EH (cell line): ENCODE measurements at places on chromosomes 13 and 19.

- DNase-seq: peak; percentile 72
Measured at GRCh38 chr13:43905435-43906031, 25.8 kb downstream of the LACC1 start.

GRCh38 chr13:84570831-84571230 is 688.6 kb upstream of the SLITRK1 start:
- no peak for DNase-seq

- DNase-seq: no peak
Measured at GRCh38 chr13:44853641-44854040, 135.6 kb downstream of the NUFIP1 start.

DNA sequence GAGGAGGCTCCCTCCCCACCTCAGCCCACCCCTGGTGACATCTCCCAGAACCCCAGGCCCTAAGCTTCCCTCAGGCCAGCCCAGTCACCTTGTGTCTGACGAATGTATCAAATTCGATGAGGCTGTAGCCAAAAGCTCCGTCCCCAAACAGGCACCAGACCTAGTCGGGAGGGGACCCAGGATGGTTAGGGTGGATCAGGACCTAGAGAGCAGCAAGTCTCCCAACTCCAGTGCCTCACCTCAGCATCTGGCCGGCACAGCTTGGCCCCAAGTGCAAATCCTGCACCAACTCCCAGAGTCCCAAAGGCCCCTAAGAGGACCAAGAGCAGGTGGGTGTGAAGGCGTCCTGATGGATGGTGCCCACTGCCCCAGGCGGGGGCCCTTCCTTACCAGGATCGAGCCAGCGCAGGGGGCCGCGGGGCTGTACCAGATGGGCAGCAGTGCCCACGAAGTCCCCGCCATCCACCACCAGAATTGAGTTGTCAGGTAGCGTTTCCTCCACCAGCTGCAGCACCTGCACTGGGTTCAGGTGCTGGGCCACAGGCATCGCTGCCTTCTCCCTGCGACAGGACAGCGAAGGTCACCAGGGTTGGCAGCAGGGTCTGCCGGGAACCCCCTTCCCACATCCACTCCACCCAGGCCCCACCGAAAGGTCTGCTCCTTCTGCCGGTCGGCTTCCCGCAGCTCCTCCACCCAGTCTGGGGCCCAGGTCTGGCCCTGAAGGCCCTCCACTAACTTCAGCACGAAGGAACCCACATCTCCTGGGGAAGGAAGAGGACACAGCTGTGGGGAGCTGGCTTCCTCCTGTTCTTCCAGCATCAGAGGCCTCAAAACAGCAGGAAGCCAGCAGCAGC is 8.8 kb downstream of the SYDE1 start:
- no peak for DNase-seq

GRCh38 chr13:50585674-50586413 is 257.6 kb downstream of the DLEU7 start:
- no peak for DNase-seq

DNA sequence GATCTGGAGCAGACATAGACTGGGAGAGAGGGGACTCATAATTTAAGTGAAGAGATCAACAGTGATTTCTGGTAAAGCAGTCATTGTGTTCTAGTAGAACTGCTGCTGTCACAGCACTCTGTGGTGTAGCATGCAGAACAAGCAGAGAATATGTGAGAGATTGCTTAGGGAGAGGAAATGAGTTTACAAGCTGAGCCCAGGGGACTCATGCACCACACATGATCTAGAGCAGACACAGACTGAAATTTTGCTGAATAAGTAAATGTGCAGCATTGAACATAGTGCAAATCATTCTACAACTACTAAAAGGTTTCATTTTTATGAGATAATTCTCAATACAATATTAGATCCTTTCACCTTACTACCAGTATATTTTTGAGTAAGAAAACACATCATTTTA is 125.7 kb downstream of the MYO16 start:
- DNase-seq: no peak
